ENCODE measurements at places on chromosomes 12 and 14.

GRCh38 chr14:23487216-23487615 lies 17.7 kb downstream of the NGDN start:
- no peak for DNase-seq

DNA sequence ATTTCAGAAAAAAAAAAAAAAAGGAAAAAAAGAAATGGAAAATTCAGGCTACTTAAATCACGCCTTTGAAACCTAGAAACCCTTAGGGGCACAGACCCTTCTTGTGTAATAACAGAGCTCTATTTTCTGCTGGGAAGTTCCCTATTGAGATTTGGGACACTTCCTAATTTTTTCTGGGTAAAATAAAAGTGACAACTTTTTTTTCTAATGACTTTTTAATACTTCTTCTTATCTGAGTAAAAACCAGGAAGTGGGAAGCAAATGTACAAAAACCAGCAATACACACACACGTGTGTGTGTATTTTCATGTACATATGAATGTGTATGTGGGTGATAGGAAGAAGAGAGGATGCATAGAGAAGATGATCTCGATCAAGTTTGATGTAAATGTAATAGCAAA lies 35.8 kb downstream of the ETV6 start:
- DNase-seq = no peak

DNA sequence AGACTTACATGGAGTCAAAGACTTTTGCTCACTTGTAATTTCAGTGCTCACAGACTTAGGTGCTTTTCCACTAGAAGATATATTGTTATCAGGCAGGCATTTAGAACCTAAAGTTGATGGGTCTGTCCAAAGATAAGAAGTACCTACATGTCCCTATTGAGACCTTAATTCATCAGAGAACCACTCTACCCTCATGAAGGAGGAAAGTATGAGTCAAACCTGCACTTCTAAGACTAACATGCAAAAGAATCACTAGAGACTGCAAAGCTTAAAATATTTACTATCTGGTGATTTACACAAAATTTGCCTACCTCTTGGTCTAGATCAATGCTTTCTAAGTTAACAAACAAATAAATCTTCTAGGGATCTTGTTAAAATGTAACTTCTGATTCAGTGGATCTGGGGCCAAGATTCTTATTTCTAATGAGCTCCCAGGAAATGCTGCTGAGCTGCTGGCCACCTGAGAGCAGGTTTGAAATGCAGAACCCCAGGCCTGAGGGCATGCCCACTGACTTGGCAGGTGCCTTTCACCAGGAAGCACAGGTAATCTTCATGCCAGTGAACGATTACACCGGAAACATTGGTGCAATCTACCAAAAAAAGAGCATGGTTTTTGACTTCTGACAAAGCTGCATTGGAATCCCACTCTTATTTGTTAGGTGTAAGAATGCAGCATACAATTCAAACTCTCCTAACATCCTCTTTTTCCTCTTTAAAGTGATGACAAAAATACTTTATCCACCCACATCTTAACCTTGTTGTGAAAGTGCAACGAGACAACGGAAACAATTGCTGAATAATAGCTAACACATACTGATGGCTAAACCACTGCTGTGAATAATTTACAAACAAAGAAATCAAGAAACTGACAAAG lies 214.2 kb downstream of the ADAMTS20 start:
- DNase-seq = no peak

GRCh38 chr14:24064091-24064795 lies 7.1 kb upstream of the CPNE6 start:
- no peak for DNase-seq

- no peak for DNase-seq
Measured at GRCh38 chr12:117750657-117751056, 218.1 kb downstream of the KSR2 start.

DNA sequence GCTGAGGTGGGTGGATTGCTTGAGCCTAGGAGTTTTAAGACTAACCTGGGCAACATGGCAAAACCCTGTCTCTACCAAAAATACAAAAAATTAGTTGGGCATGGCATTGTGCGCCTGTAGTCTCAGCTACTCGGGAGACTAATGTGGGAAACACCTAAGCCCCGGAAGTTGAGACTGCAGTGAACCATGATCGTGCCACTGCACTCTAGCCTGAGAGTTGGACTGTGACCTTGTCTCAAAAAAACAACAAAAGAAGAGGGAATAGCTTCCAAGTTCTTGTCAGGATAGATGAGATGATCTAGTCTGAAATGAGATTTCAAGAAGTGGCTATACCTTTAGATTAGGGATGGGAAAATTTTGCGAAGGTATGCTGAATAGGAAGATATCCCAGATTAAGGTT lies 14.8 kb upstream of the C12orf50 start:
- DNase-seq = no peak
